ENCODE measurements at places on chromosomes 3 and 15. TPM values are rescaled to one million over a fixed set of nuclear protein-coding genes. Genes with fewer than 3 reads are reported as not detected.

Gene SPTSSB
- 0.38 TPM for total RNA-seq

Gene GPR27
- 3.9 TPM for total RNA-seq

Gene CLDN1
- total RNA-seq = 4.5 TPM

- no peak for DNase-seq
Measured at GRCh38 chr3:9420850-9421549, 23.6 kb downstream of the SETD5 start.

DNA sequence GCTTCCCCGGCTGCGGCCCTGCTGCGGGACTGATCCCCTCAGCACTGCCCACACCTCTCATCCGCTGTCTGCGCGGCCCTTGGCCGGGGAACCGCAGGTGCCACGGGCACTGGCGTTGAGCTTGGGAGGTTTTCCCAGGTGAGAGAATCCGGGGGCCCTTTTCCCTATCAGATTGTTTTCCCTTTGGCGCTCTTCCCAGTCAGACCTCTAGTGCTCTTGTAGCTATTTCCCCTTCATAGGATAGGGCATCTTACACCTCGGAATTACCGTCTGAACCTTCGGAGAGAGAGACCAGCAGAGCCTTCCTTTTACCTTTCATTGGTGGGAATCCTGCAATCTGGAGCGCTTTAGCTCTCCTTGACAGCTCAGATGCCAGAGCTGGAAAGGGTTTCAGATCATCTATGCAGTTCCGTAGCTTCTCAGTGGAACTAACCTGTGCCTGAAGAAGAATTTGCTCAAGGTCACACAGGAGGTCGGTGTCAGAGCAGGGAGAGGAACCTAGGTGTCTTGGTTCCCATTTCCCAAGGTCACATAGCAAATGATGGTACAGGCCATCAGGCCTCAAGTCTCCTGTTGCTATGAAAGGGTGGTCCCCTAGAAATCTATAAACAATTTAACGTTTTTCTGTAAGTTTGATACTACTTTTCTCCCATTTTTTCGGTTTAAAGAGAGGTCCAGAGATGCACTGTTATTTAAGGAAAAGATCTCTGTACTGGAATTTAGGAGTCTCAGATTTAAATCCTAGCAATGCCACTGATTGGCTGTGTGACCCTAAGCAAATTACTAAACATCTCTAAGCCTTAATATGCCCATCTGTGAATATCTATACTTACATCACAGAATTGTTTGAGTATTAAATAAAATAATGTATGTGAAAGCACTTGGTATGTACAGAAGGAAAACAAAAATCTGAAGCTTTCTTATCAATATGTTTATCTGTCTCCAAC, 916 bp downstream of the IDH3A start:
- DNase-seq = no peak

Measured in left cardiac atrium (tissue), 4 donors.